Putamen (tissue), 1 donor: ENCODE measurements at places on chromosomes 5 and 9.
A peak's percentile ranks its signal among the peaks of the same experiment; 100 is the strongest.

DNA sequence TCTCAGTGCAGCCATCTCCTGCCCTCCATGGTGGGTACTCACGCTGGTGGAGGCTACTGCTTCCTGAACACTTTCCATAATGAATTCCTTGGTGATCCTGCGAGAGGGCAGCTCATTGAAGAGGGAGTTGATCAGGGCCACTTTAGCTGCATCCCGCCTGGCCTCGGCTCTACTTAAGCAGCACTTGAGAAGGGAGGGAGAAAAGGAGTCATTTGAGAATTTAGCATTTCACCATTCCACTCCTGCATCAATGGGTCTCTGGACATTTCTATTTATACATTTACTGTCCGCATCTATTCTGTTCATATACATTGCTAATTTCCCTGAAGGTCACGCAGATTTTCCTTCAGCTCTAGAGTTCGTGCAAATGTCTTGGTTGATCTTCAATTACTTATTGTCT lies 35.1 kb downstream of the LIX1 start:
- no peak for DNase-seq

GRCh38 chr9:73223594-73223993 lies 71.9 kb downstream of the ANXA1 start:
- DNase-seq, result no peak

- DNase-seq, result no peak
Observed at GRCh38 chr9:17628624-17629023, 49.8 kb downstream of the SH3GL2 start.

DNA sequence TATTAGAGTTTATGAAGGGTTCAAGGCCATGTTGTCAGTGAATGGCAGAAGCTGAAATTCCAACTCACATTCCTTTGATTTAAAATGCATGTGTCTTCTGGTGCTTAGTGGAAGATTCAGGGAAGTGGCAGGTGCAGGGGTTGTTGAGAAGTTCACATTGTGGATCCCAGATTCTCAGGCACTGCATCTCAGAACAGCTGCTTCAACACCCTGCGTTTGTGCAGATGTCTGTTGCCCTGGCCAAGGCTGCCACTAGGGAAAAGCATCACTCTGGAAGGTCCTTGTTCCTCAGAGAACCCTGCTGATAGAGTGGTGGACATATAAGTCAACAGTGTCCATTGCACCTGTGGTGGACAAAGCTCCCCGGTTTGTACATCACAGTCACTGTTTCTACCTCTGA lies 162.7 kb downstream of the PAPPA start:
- DNase-seq, result no peak

DNA sequence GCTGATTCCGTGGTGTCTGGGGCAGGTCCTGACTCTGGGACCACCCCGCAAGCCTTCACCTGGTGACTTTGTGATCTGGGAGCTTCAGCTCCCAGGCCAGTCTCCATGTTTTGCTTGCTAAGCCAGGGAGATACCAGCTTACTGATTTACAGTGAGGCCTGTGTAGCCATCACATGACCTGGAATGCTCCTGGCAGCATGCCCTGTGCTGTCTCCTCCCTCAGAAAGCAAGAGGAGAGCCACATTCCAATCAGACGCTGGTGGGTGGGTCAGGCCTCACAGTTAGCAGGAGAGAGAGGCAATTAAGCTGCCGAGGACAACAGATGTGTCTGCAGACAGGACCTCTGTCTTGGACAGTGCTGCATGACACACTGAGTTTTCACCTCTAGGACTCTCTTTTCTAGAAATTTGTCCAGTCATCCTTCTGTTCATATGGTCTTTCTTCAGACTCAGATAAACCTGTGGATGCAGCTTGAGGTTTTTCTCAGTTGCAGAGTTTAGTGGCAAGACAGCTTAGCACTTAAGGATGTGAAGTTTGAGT lies 24.4 kb upstream of the GRPEL2 start:
- DNase-seq, result peak; percentile 23

GRCh38 chr9:107029146-107029545 lies 166.2 kb downstream of the ZNF462 start:
- no peak for DNase-seq

GRCh38 chr9:107782789-107783188 lies 293.2 kb upstream of the KLF4 start:
- DNase-seq, result no peak

DNA sequence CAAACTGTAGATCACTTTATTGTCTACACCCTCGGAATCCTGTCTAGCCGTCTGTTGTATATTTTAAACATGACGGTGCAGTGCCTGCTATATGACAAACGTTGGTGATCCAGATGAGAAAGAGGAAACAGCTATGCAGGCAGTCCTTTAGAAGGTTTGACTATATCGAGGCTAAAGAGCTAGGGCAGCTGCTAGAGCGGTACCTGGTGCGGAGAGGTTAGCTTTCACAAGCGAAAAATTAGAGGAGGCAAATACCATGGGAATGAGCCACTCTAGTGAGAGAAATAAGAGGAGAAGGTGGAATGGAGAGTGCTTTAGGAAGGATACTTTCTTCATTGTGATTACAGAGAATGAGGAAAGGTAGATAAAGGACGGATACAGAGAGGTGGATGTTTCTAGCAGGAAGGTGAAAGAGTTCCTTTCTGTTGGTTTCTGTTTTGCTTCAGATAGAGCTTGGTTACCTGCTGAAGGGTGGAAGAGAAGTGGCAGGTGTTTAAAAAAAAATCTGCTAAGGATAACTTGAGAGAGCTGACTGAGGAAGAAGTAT lies 959 bp upstream of the FBXL17 start:
- no peak for DNase-seq

- peak; percentile 45 for DNase-seq
Observed at GRCh38 chr9:118444403-118444802, 740.2 kb downstream of the TLR4 start.

GRCh38 chr9:127968042-127968441 lies 12.7 kb downstream of the EEIG1 start:
- DNase-seq, result no peak

DNA sequence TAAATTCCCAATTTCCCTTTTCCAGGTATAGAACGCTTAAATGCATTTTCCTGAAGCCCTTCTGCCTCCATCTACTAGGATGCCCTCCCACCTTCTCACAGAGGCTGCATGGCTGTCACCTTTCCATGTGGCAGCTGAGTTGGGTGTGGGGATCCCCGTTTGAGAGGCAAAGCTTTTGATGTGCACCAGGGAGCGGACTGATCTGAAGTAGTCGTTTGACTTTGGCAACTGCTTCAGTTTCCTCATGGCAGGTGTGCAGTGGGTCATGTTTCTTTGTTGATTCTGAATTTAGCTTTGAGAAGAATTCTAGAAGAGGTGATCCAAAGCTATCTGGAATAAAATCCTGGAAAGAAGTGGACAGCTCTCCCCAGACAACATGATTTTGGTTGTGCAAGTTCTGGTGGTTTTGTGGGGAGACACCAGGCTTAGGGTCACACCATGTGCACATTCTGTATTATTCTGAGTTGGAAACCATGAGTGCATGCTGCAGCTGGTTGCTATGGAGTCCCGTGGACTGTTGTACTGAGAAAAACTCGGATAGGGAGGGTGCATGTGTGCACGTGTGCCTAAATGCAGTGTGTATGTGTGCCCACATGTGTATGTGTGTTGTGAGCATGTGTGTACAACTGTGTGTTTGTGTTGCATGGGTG lies 63.5 kb downstream of the GADD45G start:
- no peak for DNase-seq

DNA sequence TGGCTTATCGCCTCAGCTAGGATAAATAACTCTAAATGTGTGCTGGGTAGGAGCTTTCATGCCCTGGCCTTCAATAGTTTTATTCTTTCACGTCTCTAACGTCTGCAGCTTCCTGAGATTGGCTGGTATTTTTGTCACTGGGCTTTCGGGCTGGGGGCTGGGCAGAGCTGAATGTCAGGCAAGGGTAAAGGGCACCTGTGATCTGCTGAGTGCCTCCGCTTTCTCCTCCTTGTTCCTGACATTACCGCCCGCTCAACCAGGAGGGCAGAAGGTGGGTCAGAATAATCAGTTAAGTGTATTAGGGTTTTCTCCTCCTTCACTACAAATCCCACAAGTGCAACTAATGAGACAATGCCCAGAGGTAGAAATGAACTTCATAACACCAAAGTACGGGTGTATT lies 216.6 kb downstream of the TSSK1B start:
- DNase-seq, result no peak
